ENCODE measurements at places on chromosomes 3 and 15. TPM values are rescaled to one million over a fixed set of nuclear protein-coding genes. Genes with fewer than 3 reads are reported as not detected.

SLC35G2 gene
- 5.9 TPM for total RNA-seq

MINAR1 gene
- 1.0 TPM for total RNA-seq

C3orf20 gene
- total RNA-seq: not detected

SCN5A gene
- 0.34 TPM for total RNA-seq

ACY1 gene
- total RNA-seq: 52.2 TPM

CHCHD6 gene
- 23.0 TPM for total RNA-seq

TPRA1 gene
- 52.6 TPM for total RNA-seq

ACKR4 gene
- total RNA-seq: not detected

SLC9C1 gene
- not detected for total RNA-seq

All from bronchus fibroblast of lung (primary cell).